Parietal lobe (tissue), 2 donors: ENCODE measurements at places on chromosomes 1 and 21. TPM values are rescaled to one million over a fixed set of nuclear protein-coding genes. Genes with fewer than 3 reads are reported as not detected.

The KLF17 gene
- not detected for total RNA-seq

The MTR gene
- 48.5 TPM for total RNA-seq

The CRNN gene
- total RNA-seq, result not detected

The YARS1 gene
- 52.3 TPM for total RNA-seq

The SPRR2G gene
- total RNA-seq, result not detected

The SELL gene
- 0.31 TPM for total RNA-seq

The TMEM200B gene
- total RNA-seq, result 0.63 TPM

The SFPQ gene
- total RNA-seq, result 790 TPM

The ANKRD65 gene
- total RNA-seq, result 1.6 TPM

The ACOT7 gene
- total RNA-seq, result 51.3 TPM

The LEMD1 gene
- total RNA-seq, result 11.0 TPM

The BSND gene
- not detected for total RNA-seq

The DNAJC6 gene
- total RNA-seq, result 130 TPM

The LCK gene
- not detected for total RNA-seq

The HPCAL4 gene
- total RNA-seq, result 47.9 TPM

The AADACL3 gene
- not detected for total RNA-seq

The PIGV gene
- total RNA-seq, result 5.3 TPM
